Right lung (tissue), 10 donors: ENCODE measurements at places on chromosomes 7 and 10. TPM values are rescaled to one million over a fixed set of nuclear protein-coding genes. Genes with fewer than 3 reads are reported as not detected.

DNA sequence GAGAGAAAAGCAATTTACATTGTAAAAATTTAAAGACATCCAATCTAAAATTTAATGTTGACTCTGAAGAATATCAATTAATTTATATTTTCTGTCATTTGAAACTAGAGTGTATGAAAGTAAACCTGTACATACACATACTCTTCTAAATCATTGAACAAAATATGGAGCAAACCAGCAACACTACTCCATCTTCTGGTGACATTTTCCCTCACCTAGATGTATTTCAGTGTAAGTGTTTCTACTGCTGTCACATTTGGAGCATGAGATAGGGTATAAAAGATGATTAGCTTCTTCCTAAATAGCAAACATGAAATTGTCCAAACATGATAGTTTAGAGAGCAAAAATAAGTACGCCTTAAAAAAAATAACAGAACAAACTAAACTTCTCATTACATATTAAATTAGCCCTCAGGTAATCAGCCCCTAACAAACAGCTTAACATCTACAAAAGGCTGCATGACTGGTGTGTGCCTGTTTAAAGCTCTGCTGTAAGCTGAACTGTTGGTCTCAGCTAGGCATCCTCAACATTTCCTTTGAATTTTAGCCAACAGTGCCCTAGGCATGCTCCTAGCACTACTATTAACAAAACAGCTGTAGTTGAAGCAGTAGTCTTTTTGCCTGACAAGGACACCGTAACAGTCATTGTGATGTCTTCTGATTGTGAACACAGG, 189.8 kb downstream of the CTNNA3 start:
- no peak for DNase-seq

- DNase-seq: no peak
These were observed 12.0 kb upstream of the UBE2D1 start for GRCh38 chr10:58322835-58323209.

- no peak for DNase-seq
These were observed 6.8 kb upstream of the SNX8 start for GRCh38 chr7:2321020-2321419.

GRCh38 chr7:149586646-149587645, 89.3 kb upstream of the ZNF746 start:
- no peak for DNase-seq

DNA sequence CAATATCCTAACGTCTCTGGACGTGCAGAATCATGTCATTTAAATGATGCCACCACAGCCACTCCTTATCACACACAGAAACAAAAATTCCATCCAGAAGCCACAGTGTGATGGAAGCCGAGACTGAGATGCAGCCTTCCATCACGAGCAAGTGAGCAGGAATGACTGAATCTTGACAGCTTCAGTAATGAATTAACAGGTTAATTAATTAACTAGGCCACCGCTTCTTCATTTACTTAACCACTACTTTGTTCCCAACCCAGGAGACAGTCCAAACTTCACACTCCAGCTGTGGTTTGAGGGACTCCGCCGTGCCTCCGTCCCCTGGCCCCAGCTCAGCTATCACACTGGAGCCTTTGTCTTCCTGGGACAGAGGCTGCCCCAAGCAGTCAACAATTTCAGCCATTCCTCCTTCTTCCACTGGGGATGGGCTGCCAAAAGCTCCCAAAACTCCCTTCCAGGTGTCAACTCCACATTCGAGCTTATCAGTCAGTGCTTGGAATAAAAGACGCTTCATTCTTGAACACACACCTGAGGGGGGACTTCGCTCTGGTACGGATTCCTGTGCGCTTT, 65.9 kb downstream of the FGFR2 start:
- no peak for DNase-seq

GRCh38 chr10:114279901-114280644, 41.0 kb downstream of the VWA2 start:
- no peak for DNase-seq

DNA sequence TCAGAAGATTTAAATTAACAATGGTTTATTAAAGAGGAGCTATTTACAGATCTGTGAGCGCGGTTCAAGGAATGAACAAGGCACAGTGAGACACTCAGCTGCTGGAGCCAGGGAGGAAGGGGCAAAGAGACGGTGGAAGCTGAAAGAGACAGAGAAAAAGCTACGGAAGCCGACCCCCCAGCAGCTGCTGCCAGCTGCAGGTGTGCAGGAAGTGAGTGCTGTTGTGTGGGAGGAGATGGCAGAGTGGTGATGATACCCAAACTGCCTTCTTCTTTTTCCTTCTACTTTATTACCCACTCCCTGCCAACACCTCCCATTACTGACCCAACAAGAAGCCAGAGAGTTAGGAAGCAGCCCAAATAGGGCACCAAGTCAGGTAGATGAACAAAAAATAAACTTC, 41.9 kb upstream of the MBL2 start:
- no peak for DNase-seq

DNA sequence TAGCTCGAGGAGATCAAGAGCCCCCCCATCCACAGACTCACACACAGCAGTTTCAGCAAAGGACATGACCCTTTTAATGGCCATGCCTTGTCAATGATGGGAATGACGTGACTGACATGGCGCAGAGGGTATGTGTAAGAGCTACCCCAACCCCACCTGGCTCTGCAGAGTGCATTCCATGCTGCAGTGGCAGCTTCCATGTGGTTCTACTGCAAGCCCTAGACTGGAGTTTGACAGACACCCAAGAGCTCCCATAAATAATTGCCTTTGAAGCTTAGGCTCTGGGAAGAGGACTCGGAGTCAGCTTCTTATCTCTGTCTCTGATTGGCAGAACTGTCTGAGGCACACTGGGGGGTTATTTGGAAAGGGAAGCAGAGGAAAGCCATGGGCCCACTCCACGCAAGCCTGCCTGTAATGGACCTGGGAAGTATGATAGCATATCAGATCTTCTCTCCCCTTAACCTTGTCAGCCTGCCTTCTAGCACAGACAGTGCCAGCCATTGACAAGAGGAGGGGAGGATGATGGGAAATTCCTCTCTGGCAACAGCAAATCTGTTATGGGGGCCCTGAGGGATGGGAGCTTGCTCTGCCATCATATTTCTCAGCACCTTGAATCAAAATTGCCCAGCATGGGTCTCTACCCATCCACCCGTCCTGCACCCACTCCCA, 478.5 kb upstream of the PODXL start:
- DNase-seq: no peak

- DNase-seq: no peak
These were observed 237.3 kb upstream of the SP8 start for GRCh38 chr7:21023841-21024484.

GRCh38 chr7:74217455-74218342, 7.9 kb downstream of the LAT2 start:
- no peak for DNase-seq

DNA sequence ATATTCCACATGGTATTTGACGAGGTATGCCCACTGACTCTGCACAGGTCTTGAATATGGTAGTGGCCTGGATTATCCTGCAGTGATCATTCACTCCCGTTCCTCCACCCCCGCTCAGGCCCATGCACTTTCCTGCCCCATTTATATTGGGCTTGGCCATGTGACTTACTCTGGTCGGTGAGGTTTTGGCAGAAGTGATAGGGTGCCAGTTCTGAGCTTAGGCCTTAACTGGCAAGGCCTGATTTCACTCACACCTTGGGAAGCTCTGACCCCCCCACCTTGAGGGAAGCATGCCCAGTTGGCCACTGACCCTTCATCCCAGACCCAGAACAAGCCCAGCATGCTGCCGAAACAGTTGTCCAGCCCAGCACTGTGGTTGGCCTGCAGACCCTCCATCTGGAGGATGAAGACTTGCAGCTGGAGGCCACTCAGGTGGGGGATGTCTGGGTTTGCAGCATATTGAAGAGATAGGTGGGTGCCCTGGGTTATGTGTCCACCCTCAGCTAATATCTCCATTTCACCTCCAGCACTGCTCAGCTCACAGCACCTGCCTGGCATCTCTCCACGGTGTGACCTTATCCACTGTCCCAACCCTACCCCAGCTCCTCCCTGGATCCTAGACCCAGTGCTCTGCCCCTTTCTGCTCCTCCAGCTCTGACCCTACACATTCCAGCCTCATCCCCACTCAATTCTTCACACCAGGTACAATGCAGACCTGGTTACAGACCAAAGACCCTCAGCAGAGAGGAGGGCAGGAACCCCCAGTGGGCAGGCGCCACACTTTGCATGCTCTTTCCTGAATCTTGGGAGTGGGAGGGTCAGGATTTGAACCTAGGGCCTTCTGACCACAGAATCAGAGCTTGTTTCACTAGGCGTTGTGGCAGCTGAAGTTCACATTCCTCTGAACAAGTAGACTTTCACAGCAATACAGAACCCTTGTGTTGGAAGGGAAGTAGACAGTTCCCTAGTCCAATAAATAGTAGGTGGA, 138.1 kb upstream of the CHST15 start:
- no peak for DNase-seq

GRCh38 chr7:30905078-30906012, 6.3 kb upstream of the AQP1 start:
- no peak for DNase-seq

GRCh38 chr7:100122067-100122466, 2.6 kb downstream of the CNPY4 start:
- no peak for DNase-seq

- peak; percentile 20 for DNase-seq
These were observed 828 bp downstream of the BNIP3 start for GRCh38 chr10:131980761-131981428.

GRCh38 chr10:46273506-46274477, 13.0 kb upstream of the ANTXRL start:
- no peak for DNase-seq

GRCh38 chr7:47543714-47544113, 38.2 kb downstream of the TNS3 start:
- DNase-seq: no peak

DNA sequence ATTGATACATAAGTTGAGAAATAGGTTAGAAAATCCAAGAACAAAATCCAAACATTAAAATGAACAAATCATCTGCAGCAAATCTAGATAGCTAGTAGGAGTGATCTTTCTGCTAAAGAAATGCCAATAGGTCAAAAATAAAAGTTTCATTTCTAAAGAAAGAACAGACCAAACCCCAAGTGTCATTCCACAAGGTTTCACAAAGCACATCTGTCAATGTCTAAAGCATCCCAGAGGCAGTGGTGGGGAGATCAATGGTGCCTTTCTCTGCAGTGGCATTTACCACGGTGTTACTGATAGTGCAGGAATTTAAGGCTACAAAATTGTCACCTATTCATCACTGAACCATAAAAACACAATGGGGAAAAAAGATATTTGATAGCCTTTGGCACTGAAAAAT, 147.9 kb downstream of the PARD3 start:
- DNase-seq: no peak

GRCh38 chr10:29033311-29033940, 255.4 kb upstream of the LYZL1 start:
- no peak for DNase-seq

DNA sequence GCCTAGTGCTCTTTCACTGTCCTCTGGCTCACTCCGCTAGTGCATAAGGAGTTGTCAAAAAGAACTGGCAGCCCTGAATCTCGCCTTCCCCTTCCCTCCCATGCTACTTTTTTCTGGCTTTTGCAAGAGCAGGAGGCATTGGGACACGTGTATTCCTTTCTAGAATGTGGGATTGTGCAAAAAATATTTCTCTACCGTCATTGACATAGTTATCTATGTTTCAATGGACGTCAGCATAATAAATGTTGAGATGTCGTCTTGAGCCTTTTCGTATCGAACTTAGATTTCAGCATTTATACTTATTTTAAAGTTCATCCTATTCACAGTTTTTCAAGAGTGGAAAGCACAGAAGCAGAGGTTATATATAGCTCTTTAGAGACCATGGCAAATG, 727 bp downstream of the ING3 start:
- no peak for DNase-seq

- DNase-seq: no peak
These were observed 399.7 kb downstream of the EXOC4 start for GRCh38 chr7:133652547-133652946.

DNA sequence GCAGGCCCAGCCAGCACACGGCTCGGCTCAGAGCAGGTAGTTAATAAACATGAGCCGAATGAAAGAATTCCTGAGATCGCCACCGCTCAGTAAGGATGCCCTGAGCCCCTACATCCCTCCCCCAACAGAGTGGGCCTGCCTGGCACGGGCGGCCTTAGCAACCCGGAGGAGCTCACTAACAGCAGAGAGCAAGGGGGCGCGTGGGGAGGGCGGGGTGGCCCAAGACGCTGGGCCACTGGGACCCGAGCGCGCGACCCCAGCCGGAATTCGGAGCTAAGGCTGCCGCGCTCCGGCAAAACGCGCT, 403 bp upstream of the ENO4 start:
- no peak for DNase-seq

DNA sequence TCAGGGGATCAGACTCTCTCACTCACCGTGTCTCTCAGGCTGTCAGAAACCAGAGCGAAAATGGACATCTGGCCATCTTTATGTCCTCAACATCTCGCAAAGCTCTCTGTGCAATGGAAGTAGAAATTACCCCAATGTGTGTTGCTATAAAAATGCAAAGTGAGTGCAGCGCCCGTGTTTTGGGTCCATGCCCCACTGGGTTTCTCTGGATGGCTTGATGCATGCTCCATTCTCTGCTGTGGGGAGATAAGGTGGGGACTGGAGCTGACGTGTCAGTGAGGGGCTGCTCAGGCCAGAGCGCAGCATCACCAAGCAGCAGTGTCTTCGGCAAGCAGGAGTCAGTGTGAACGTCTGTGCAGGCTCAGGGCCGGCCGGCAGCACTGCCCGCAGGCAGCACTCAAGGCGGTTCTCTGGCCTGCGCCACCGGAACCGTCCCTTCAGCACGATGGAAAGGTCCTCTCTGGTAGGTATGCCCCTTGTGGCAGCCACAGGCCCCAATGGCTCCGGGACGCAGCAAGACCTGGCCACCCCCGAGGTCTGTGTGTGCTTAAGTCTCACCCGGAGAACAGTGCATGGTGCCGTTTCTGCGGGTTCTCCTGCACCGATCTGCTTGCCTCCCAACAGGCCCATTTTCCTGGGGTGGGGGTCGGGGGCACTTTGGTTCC, 30.2 kb downstream of the WDR86 start:
- DNase-seq: no peak

DNA sequence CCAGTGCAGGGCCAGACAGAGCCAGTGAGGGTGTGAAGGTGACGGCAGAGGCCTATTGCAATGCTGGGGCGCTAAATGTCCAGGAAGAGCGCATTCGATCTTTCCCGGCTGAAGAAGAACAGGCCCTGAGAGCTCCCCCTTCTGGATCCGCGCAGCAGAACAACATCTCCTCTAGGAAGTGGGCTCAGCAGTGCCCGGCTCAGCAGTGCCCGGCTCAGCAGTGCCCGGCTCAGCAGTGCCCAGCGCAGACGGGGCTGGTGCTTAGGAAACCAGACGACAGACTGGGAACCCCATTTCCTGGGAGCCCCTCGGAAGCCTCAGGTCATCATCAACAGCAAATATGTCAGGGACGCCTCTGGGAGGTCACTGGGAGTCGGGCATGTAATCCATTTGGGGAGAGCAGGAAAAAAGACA, 4.7 kb upstream of the NOS3 start:
- no peak for DNase-seq

The CUBN gene
- 3.3 TPM for polyA plus RNA-seq

The CALML3 gene
- 0.49 TPM for polyA plus RNA-seq

The SPAM1 gene
- 0.21 TPM for polyA plus RNA-seq

The NUDCD3 gene
- polyA plus RNA-seq: 95.3 TPM

The ADRB1 gene
- polyA plus RNA-seq: 1.3 TPM

The METTL2B gene
- 29.2 TPM for polyA plus RNA-seq

The MOGAT3 gene
- polyA plus RNA-seq: 0.15 TPM

The NEUROG3 gene
- 0.13 TPM for polyA plus RNA-seq

The SORCS1 gene
- 0.22 TPM for polyA plus RNA-seq

The OPN1SW gene
- 1.5 TPM for polyA plus RNA-seq

The CFAP46 gene
- 5.2 TPM for polyA plus RNA-seq

The C7orf33 gene
- polyA plus RNA-seq: not detected

The LRRC17 gene
- polyA plus RNA-seq: 187 TPM

The LEP gene
- 0.04 TPM for polyA plus RNA-seq

The MSMB gene
- polyA plus RNA-seq: not detected

The GNGT1 gene
- polyA plus RNA-seq: not detected

The ITIH5 gene
- 38.3 TPM for polyA plus RNA-seq

The SLC39A12 gene
- 0.09 TPM for polyA plus RNA-seq
